ENCODE measurements at places on chromosomes 3 and 15. TPM values are rescaled to one million over a fixed set of nuclear protein-coding genes. Genes with fewer than 3 reads are reported as not detected.

DNA sequence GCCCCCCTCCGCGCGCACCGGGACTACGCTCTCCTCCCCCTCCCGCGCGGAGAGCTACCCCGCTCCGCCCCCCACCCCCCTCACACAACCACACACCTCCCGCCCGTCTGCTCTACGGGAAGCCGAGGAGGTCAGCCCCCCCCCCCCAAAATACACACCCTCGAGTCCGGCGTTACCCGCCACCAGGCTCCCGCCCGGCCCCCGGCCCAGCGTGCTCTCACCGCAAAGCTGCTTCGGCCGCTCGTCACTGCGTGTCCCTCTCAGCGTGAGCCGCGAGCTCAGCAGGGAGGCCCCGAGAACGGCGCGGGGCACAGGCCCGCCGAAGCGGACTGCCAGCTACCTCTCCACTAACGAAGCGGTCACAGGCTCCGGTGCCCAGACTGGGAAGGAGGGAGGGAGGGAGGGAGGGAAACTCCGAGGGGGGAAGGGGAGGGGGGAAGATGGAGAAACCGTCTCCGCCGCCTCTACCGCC is 252 bp downstream of the SIN3A start:
- no peak for DNase-seq
- peaks cover 15% of the 10 kb centered on the region for H3K36me3 ChIP-seq
- peaks cover under 1% of the 10 kb centered on the region for H3K4me1 ChIP-seq
- H3K4me3 ChIP-seq: peak overlapping the region; percentile 77
- no peaks in the 10 kb centered on the region for H3K27me3 ChIP-seq

DNA sequence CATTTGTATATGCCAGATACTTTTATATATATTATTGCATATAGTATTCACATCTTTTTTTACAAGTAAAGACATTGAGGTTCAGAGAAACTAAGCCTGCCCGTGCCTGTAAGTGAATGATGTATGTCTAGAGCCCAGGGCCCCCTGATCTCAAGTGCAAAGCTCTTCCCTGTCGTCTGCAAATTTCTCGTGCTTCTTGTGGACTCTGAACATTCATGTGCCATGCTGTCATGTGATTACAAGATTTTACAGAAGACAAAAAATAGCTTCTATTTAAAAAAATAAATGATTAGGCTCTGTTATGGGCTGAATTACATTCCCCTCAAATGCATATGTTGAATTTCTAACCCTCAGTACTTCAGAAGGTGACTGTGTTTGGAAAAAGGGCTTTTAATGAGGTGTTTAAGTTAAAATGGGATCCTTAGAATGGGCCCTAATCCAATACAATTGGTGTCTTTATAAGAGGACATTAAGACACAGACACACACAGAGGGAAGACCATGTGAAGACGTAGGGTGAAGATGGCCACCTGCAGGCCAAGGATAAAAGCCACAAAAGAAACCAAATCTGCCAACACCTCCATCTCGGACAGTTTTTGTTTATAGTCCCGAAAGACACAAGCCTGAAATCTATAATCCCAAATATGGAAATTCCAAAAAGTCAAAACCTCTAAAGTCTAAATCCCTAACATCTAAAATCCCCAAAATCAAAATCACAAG is 3.9 kb upstream of the MASP1 start:
- no peaks in the 10 kb centered on the region for H3K36me3 ChIP-seq
- peak; percentile 57 for DNase-seq
- H3K27me3 ChIP-seq: peaks cover 9% of the 10 kb centered on the region

Gene PDZRN3
- 7.9 TPM for total RNA-seq

Gene ZNF654
- 7.3 TPM for total RNA-seq

Gene BFSP2
- not detected for total RNA-seq
